ENCODE measurements at places on chromosomes 11 and 22.

DNA sequence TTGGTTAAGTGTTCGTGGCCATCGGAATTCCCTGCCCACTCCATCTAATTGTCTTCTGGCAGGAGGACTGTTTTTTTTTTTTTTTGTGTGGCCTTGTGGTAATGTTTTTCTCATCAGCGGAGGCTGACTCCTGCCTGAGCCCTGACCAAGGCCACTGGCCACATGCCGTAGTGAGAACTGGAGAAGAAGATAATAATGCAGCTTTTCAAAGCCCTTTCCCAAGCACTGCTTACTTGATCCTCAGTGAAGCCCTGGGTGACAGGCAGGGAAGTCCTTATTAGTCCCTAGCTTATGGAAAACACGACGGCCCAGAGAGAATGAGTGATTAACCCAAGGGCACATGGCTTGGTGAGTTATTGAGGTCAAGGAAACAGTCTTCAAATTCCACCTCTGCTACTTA, 71.2 kb downstream of the ADM start:
- DNase-seq, result no peak

DNA sequence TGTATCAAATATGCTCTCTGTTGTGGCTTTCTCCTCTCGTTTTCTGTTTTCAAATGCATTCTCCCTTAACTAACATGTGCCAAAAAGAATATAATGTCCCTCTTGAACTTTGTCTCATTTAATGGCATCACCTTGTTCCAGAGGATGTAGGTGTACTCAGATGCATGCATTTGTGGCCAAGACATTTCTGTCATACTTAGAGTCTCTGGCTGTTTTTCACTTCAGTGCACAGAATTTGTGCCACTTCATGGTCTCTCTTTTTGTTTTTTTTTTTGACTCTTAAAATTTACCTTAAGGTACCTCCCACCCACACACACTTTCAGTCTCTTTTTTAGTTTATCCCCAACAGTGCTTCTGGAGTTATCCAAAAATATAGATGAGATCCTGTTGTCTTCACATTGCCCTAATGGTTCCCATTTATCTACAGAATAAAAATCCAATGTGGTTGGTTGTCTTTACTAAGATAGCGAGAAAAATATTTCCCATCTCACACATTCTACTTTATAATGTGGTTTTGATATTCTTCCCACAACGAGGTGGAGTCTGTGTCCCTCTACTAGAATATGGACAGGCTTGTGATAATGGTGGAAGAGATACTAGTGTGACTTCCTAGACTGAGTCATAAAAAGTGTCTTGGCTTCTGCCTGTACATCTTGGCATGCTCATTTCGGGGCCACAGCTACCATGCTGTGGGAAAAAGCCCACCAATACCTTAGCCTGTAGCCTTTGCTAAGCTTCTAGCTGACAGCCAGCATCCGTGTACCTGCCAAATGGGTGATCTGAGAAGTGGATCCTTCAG, 125.8 kb downstream of the DDX10 start:
- DNase-seq, result no peak

DNA sequence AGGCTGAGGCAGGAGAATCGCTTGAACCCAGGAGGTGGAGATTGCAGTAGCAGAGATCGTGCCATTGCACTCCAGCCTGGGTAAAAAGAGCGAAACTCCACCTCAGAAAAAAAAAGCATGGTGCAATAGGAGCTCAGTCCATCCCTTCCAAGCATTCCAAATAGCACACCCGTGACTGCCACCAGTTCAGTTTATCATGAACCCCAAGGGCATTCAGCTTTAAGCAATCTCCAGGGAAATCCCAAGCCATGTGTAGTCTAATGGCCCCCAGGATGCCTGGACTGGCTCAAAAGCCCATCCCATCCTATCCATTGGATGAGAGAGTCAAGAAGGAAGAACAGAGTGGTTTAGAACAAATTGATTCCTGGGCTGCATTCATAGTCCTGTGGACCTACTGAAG, 16.2 kb downstream of the MICAL3 start:
- no peak for DNase-seq

DNA sequence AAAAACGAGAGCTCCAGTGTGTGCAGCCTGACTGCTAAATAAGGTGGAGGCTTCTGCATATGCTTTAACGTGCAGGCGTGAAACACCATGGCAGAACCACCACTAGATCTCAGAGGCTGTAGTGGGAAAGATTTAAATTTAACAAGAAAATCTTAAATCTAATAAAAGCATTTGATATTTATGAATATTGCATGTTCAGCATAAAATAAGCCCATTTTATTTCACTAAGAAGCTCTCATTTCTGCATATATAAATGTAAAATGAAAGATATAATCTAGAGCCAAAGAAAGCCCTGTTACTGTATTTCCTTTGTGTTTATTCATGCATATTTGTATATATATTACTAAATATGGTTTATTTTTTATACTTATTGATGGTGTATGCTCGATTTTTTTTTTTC, 188.3 kb downstream of the DDX10 start:
- no peak for DNase-seq

GRCh38 chr11:67051180-67051893, 5.3 kb upstream of the RHOD start:
- no peak for DNase-seq

GRCh38 chr11:3616721-3617460, 24.9 kb downstream of the ART5 start:
- no peak for DNase-seq

DNA sequence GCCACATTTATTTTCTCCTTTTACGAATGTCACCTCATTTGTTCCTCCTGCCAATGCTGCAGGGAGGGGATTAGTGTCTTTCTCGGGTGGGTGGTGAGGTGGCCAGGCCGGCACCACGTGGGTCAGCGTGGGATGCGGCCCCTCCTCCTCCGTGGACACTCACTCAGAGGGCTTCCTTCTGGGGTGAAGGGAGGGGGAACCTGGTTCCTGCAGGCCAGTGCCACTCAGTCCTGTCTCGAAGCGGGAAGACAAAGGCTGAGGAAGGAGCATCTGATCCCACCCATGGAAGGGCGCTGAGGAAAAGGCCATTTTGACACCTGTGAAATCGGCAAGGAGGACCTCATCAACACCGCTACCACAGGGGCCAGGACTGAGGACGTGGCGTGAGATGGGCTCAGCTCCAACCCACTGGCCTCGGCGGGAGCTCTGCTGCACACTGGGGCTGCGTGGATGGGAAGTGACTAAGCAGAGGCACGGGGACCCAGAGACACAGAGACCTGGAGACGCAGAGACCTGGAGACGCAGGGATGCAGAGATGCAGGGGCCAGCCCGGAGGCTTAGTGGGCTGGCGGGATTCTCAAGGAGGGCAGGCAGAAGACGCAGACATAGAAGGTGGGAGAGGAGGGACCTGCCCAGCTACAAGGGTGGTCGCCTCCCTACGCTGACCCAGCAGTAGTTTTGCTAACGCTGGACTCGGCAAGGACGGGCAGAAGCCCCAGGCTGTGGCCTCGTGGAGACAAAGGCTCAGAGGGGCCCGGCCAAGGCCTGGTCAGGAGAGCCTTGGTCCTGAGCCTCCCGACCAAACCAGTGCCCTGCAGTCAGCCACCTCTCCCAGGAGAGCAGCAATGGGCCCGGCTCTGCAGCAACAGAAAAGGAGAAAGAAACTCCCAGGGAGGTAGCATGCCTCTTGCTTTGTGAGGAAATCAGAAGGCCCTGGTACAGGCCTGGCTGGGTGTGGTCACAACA, 1071.2 kb downstream of the BRD1 start:
- DNase-seq, result no peak

- no peak for DNase-seq
Measured at GRCh38 chr11:99535406-99535805, 514.7 kb downstream of the CNTN5 start.

GRCh38 chr22:47437636-47438035, 675.2 kb downstream of the TBC1D22A start:
- no peak for DNase-seq

GRCh38 chr22:36977947-36978660, 41.1 kb downstream of the TST start:
- DNase-seq, result peak; percentile 86

DNA sequence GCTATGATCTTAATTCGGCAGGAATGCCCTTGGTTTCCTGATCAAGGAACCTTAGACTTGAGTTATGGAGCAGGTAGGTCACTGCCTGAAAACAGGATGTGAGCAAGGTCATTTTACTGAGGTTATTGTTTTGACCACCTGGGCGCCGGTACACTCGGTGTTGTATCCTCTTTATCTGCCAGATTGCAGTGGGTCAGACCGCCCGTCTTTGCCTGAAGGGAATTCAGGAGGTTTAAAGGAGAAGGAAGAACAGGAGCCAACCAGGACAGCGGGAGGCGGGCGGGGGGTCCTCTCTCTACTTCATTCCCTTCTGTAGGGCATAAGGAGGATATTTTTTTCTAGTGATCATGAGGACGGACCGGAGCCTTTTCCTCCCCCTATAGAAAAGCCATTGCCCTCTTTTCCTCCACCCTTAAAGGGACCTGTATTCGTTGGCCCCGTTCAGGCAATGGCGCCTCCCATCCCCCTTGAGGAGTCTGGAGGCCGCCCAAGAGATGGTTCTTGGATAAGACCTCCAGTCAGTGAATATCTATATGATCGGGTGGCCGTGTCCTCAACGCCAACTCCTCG, 649 bp downstream of the MS4A15 start:
- DNase-seq, result no peak

- no peak for DNase-seq
Measured at GRCh38 chr11:36041988-36042611, 98.2 kb downstream of the LDLRAD3 start.

GRCh38 chr22:21688706-21689381, 23.0 kb downstream of the PPIL2 start:
- DNase-seq, result no peak

GRCh38 chr11:22938691-22939090, 78.4 kb upstream of the CCDC179 start:
- DNase-seq, result no peak

DNA sequence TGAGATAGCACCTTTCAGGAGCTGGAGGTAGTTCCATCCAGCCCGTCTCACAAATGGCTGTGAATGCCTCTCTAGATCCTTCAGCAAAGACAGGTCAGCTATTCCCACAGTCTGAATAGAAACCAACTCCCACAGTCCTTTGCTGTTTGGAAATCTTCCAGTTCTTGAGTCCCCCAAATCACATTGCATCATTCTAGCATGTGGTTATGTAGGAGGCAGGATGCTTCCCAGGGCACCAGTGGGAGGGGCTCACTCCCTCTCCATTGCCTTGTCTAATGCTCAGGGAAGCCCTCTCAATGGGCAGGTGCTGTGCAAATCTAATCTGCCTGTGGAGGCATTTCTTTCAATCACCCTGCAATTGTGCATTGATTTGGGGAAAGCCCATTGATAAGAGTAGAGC, 14.6 kb downstream of the NAV2 start:
- no peak for DNase-seq

- DNase-seq, result no peak
Measured at GRCh38 chr11:80107415-80107814, 666.6 kb upstream of the TENM4 start.

DNA sequence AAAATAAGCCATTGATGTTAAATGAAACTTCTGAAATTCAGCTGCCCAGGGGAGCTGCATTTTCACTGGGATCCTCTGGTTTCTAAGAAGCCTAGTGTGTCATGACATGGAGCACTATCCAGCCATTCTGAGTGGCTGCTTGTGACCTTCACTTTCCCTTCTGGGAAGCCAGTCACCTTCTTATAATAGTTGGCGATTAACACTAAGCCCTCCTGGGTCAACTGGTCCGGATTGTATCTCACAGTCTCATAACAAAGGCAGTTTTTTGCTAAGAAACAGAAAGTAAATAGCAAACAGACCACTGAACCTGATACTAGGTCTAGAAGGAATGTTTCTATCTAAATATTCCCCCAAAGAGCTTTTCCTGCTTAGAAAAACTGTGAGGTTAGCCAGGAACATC, 7.9 kb downstream of the CSRP3 start:
- DNase-seq, result no peak

GRCh38 chr11:1447845-1448825, 38.4 kb downstream of the MOB2 start:
- no peak for DNase-seq

GRCh38 chr11:31956310-31956709, 134.6 kb upstream of the RCN1 start:
- no peak for DNase-seq

DNA sequence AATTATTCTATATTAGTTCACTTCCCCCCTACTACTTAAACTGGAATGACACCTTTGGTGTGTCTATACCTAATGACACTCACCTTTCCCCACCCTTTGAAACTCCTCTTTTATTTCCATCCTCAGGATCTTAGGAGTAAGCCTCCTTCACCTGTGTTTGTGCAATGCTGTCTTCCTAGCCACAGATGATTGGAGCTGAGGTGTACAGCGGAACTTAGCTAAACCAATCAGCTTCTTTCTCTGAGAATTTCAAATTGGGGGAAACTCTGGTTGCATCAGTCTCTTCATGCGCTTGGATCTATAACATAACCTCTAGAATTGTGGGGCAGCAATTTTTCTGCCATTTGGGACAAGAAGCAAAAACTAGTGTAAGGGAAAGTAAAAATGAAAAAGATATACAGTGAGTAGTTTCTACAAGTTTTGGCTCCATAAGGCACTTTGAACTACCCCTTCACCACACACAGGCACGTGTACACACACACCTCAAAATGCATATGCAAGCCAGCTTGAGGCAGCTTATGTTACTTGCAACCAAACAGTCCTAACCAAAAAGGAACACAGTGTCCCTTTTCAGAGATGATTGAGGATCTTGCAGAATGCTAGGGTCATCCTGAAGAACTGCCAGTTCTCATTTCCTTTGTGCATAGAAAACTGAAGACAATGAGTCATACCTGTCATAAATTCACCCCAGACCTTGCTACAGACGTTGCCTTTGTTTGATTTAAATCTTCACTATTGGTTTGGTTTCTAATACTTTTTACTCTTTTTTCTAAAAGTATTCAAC, 36.0 kb upstream of the LDLRAD3 start:
- DNase-seq, result no peak

DNA sequence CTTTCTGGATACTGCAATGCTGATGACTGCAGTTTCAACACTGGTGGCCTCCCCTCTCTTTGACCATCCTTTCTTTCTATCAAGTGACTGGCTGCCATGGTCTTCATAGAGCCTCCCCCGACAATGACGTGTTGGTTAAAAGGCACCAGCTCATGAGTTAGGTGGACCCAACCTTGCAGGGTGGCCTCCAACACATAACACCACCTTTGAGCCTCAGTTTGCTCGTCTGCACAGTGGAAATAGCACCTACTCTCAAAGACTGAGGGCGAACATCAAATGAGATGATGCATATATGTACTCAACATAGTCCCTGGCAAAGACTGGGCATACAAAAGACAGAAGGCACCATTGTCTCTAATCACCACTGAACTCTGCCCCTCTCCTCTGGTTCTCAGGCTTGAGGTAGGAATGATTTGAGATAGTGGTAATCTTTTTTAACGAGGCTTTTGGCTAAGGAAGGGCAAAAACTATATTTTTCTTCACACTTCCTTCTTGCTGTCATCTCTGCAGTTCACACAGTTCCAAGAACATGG, 119.1 kb downstream of the NAT10 start:
- no peak for DNase-seq
